Activated CD4-positive, alpha-beta T cell treated with anti-CD3 and anti-CD28 coated beads for 4 hours (primary cell): ENCODE measurements at places on chromosomes 1 and 21.

DNA sequence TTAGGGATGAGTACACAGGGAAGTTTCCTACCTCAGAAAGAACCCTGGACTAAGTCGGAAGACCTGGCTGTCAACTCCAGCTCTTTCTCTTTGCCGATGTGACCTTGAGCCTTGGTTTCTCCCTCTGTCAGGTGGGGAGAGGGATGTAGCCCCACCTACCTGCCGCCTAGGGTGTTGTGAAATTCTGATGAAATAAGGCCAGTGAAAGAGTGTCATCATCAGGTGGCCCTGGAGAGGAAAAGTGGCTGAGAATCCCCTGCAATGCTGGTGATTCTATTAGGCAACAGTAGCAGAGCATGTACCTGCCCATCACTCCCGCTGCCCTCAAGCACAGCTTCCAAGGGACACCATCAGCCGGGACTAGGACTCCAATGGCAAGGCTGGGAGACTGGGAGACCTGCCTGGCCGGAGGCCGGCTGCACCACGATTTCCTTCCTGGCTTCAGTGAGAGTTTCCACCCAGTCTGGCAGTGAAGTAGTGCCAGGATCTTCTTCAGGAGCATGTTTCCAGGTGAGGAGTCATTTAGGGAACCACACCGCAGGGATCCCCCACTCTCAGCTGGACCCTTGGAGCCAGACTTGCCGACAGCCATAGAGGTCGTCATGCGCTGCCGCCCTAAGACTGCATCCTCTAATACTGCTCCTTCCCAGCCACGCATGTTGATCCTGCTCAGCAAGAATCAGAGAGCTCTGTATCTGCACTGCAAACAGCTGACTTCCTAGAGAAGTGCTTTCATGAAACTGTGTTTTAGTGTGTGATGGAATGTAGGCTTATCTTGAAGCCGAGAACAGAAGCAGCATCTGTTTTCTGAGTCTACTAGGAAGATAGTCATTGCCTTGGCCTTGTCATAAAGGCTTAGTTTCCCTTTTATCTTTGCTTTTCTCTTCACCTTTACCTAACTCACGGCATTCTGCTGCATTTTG, 88.0 kb upstream of the F3 start:
- DNase-seq = no peak

DNA sequence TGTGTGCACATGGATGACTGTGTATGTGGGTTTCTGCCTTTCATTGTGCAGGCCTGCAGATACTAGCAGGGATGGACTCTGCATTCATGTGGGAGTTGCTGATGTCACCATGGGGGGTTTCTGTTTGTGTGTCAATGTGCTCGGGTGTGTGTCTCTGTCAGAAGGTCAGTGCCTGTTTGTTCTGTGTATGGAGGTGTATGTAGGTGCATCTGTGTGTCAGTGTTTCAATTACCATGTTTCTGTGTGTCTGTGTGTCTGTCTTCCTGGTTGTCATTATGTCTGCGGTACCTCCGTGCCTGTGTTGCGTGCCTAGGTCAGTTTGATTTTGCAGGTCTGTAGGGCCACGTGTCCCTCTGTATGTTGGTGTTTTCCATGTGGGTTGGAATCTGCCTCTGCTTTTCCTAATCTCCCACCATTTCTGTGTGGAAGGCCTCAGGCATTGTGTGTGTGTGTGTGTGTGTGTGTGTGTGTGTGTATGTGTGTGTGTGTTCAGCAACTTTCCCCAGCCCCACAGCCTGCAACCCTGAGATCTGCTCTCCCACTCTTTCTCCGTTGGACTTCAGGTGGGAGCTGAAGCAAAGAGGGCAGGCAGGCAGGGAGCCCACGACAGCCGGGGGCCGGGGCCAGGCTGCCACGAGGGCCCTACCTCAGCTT, 36.7 kb upstream of the WASF2 start:
- DNase-seq = no peak

GRCh38 chr1:23168079-23168444, 594 bp downstream of the LUZP1 start:
- DNase-seq = no peak

DNA sequence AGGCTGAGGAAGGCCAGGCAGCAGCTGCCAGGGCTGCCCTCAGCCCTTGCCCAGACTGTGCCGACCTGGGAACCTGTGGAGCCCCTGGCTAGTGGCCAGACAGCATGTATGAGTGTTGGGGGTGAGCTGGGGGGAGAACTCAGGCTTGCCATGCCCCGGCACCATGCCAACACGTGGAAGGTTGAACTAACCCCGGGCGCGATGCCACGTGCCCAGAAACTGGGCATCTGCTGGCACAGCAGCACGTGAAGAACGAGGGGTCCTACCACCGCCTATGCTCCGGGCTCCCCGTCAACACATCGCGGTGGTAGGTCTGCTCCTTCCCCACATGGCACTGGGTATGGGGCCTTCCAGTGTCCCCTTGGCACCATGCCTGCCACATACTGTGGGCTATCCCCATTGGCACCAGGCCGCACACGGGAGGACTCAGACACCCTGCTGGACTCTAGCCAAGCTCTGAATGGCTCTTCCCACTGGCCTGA, 68.7 kb downstream of the CASZ1 start:
- DNase-seq = no peak

- DNase-seq = no peak
Observed at GRCh38 chr21:37921091-37921490, 4.8 kb upstream of the KCNJ6 start.

GRCh38 chr1:99472893-99473292, 173.0 kb upstream of the PALMD start:
- no peak for DNase-seq

- no peak for DNase-seq
Observed at GRCh38 chr1:115242543-115242942, 95.5 kb downstream of the NGF start.

DNA sequence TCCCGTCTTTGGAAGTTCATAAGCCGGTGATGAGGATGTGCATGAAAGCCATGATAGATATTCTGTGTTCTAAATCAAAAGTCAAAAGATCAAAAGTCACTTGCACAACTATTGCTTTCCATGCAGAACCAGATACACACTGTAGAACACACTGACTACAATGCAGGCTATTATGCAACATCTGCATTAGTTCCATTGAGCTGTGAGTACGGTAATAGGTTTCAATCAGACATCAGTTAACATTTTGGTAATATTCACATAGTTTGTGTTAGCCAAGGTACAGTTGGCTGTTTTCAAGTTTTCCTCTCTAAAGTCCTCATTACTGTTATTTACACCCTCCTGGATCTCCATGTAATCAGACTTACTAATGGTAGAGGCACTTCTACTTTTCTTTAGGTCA, 3.1 kb downstream of the KCNA2 start:
- DNase-seq = no peak

DNA sequence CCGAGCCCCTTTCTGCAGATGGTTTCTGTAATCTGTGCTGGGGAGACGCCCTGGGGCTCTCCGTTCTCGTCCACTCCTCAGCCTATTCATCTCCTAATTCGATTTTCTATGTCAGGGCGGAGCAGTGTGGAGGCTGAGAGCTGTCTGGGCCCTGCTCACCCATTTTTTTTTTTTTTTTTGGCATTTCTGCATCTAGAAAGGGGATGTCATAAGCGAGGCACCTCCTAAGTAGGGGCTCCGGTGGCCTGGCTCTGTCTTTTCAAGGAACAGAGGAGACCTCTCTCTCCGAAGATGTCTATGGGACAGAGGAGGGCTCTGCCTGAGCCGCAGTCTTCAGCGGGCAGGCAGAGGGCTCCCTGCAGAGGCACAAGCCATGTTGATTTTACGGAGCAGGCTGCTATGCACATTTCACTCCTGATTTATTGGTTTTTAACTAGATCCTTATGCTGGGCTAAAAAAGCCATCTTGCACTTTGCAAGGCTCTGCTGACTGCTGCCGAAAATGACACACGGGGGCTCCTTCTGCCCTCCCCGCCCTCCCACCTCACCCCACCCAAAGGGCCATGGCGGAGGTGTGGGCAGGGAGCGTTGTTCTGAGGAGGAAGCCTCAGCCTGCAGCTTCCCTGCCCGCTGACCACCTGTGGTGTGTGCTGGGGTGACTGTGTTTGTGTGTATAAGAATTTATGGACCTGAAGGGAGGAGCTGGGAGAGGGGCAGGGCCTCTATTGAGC, 71.0 kb downstream of the FOXD2 start:
- no peak for DNase-seq

DNA sequence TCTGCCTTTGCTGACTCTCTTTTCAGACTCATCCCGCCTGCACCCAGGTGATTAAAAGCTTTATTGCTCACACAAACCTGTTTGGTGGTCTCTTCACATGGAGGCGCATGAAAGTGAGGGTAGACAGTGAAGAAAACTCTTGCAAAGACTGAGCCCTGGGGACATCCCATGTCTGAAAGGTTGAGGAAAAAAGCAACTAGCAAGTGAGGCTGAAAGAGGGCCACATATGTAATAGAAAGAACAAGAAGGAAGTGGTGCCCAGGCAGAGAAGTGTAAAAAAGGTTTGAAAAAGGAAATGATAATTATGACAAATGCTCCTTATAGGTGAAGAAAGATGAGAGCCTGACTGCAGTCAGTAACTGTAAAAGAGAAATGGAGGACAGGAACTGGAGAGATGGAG, 115.9 kb upstream of the NEK7 start:
- DNase-seq = no peak

GRCh38 chr1:106960412-106960811, 96.1 kb upstream of the PRMT6 start:
- DNase-seq = no peak

- DNase-seq = no peak
Observed at GRCh38 chr1:237239248-237239647, 197.3 kb downstream of the RYR2 start.

DNA sequence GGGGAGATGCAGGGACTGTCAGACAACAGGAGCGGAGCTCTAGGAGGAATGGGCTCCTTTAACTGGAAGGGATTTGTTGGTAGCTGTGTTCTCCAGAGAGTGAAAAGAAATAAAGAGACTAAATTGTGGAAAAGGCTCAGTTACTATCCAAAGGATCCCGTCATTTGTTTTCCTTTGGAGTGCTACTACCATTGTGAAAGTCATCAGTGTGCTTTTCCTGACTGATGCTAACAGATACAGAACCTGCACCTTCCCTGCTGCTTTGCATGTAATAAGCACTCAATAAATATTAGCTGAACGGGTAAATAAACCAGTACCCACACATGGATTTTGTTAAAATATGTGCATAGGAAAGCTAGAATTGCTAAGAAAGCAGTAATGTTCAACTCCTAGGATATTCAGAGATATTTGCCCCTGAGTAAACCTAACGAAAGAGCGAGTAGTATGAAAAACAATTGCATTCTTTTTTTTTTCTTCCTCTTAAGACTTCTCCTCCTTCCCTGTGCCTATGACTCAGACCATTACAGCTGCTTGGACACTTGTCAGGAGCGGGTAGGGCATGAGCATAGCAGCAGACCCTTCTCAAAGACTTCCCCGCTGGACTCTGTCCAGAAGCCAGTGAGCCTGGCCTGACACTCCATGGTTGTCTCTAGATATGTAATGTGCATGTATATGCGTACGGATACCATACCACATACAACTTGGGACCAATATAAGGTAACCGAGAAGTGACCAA, 41.7 kb downstream of the PTGFRN start:
- no peak for DNase-seq

- DNase-seq = no peak
Observed at GRCh38 chr1:207833381-207833780, 77.5 kb downstream of the CD34 start.

DNA sequence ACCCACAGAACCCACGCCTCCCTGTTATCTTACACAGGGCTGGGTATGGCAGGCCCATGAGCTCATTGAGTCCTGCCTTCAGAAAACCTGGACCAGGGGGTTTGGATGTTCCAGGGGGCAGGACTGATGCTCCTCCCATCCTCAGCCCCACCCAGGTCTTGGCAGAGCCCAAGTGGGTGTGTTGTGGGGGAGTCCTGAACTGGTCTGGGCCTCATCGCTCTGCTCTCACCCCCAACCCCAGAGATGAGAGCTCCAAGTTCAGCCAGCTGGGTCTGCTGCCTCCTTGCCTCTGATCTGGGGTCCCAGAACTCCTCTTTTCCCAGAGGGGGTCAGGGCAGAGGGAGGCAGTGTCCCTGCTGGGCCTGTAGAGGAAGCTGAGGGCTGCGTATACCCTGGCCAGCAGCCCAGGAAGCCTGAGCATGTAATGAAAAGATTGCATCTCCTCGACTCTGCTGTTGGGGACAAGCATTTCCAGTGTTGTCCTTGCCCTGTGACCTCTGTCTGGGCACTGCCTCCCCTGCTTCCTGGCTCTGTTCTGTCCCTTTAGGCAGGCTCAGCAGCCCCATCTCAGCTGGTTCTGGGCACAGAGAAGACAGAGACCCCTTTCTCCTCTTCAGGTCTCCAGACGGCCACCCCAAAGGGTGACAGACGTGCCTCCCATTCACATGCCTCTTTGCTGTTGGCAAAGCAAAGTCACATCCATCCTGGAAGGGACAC, 54.7 kb upstream of the EPS8L3 start:
- no peak for DNase-seq

GRCh38 chr1:26858160-26858559, 4.8 kb upstream of the SFN start:
- no peak for DNase-seq

GRCh38 chr1:225774281-225775147, 3.1 kb upstream of the SRP9 start:
- DNase-seq = no peak

DNA sequence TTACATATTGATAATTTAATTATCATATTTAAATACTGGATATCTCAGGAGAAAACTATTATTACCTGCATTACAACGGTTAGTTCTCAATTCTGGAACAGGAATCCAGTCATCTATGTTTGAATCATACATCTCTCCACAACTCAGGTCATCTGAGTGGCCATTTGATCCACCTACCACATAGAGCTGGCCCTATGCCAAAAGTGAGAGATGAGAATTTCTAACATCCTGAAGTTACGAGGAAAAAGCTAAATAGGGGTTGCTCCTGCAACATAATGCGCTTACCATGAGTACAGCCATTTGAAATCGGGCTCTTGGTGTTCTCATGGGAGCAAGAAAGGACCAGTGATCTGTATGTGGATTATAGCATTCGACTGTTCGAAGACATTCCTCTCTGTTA, 16.9 kb downstream of the IVNS1ABP start:
- no peak for DNase-seq

DNA sequence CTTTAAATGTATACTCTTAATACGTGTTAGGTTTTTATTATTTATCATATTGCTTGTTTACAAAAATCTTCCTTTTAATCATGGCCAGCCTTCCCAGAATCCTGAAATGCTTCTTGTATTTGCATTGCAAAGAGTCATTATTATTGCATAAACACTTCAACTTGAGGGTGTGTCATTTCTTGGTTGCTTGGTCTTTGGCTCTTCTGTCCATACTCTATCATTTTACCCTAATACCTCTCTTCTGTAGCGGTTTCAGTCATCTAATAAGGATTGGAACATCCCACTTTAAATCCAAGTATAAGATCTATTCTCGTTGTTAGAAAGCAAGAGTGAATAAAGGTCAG, 200.6 kb upstream of the CACYBP start:
- DNase-seq = no peak
